ENCODE measurements at places on chromosomes 16 and 17.

- DNase-seq: no peak
Observed at GRCh38 chr17:10151667-10152496, 46.5 kb downstream of the GAS7 start.

GRCh38 chr17:68698746-68699145 lies 97.6 kb upstream of the FAM20A start:
- no peak for DNase-seq

DNA sequence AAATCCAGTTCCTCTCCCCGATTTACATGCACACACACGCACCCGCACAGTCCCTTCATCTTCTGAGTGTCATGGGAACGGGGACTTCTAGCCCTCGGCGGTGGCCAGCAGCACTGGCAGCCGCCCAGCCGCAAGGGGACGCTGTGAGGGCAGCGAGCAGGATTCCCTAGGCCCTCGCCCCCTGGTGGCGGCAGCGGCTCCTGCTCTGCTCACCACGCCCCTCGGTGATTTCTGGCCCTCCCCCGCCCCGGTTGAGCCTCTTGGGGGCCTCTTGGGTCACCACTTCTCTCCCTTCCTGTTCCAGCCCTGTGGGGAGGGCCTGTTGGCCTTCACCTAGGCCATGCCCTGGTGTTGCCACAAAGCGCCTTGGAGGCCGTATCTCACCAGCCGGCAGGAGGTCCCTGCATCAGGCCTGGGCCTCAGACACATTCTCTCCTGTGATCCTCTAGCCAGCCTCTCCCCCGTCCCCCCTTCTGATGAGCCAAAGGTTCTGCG lies 75.2 kb upstream of the KSR1 start:
- peak; percentile 86 for DNase-seq

GRCh38 chr17:48122665-48123045 lies 15.1 kb downstream of the SNX11 start:
- no peak for DNase-seq

DNA sequence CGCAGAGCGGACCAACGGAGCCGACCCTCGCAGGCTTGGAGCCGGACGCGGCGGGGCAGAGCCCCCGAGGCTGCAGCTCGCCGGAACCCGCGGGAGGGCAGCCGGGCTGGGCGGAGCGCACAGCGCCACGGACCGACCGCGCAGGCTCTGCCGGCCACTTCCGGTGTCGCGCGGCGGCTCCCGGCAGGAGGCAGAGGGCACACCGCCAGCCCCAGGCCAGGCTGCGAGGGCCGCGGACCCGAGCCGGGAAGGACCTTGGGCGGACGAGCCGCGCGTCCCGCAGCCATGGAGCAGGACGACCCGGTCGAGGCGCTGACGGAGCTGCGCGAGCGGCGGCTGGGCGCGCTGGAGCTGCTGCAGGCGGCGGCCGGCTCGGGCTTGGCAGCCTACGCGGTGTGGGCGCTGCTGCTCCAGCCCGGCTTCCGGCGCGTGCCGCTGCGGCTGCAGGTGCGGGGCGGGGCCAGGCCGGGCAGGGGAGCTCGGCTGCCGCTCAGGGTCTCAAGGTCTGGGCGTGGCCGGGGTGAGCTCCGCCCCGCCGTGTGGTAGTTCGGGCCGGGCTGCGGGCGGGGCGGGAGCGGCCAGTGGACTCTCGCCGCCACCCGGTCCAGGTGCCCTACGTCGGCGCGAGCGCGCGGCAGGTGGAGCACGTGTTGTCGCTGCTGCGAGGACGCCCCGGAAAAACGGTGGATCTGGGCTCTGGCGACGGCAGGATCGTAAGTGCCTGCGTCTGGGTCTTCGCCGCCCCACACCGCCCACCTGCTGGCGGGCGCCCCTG lies at the start of gene ANTKMT:
TSS of gene ANTKMT (plus strand) at position 157 of the 775 bp plus-strand sequence. CDS start at position 286, 129 bp downstream.
- peak; percentile 98 for DNase-seq

Measured in GM12892 (cell line).